Breast epithelium (tissue), 4 donors: ENCODE measurements at places on chromosomes 3 and 15. TPM values are rescaled to one million over a fixed set of nuclear protein-coding genes. Genes with fewer than 3 reads are reported as not detected.

DNA sequence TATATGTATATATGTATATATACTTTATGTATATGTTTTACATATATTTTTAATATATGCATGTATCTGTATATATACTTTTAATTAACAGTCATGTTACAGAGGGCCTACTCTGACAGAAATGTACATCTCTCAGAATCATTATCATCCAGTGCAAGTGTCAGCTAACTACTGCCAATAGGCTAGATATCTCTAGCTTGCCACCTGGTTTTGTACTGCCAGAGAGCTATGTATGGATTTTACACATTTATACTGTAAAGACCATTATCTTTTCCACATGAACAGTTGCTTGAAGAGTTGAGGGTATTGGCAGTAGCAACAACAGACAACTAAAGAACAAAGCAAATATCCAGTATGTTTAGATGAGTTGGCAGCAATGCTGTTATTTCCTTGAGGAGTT, 99.7 kb upstream of the VGLL3 start:
- H3K4me1 ChIP-seq, result no peaks in the 10 kb centered on the region
- H3K4me3 ChIP-seq, result no peak overlapping the region
- no peak overlapping the region for H3K27ac ChIP-seq
- H3K36me3 ChIP-seq, result no peaks in the 10 kb centered on the region
- DNase-seq, result no peak
- H3K27me3 ChIP-seq, result no peaks in the 10 kb centered on the region

Gene PDZRN3
- total RNA-seq, result 79.6 TPM

Gene SAMMSON
- total RNA-seq, result 0.98 TPM

- H3K4me3 ChIP-seq, result no peak overlapping the region
- no peaks in the 10 kb centered on the region for H3K27me3 ChIP-seq
- H3K4me1 ChIP-seq, result no peaks in the 10 kb centered on the region
- no peak for DNase-seq
Observed at GRCh38 chr3:127200086-127200691, 7.3 kb downstream of the PRR23E start.

Gene PPP2R3A
- total RNA-seq, result 43.6 TPM

- H3K36me3 ChIP-seq, result no peaks in the 10 kb centered on the region
- H3K4me1 ChIP-seq, result no peaks in the 10 kb centered on the region
- no peaks in the 10 kb centered on the region for H3K27me3 ChIP-seq
- DNase-seq, result no peak
Observed at GRCh38 chr3:11445883-11446282, 173.7 kb downstream of the ATG7 start.

DNA sequence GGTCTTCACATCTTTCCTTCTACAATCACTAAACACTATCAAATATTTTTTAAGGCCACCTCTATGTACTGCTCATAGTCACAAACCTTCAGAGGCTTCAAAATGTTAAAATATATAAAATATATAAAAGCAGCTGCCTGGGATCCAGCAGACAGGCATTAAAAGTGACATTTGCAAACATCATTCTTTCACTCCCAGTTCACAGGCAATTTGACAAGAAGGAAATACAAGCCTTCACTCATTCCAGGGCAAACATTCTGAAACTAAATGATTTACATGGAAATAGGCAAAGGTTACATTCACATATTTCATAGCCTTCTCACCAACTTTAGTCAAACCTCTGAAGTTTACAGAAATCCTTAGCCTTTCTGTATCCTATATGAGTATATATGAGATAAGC, 266.3 kb downstream of the TBL1XR1 start:
- no peaks in the 10 kb centered on the region for H3K4me1 ChIP-seq
- H3K27me3 ChIP-seq, result no peaks in the 10 kb centered on the region
- no peaks in the 10 kb centered on the region for H3K36me3 ChIP-seq
- H3K4me3 ChIP-seq, result no peak overlapping the region

Gene IL17RD
- 3.0 TPM for total RNA-seq

- H3K27ac ChIP-seq, result peak overlapping the region; percentile 9
- H3K27me3 ChIP-seq, result no peaks in the 10 kb centered on the region
- no peak for DNase-seq
- no peaks in the 10 kb centered on the region for H3K4me1 ChIP-seq
- no peak overlapping the region for H3K4me3 ChIP-seq
Observed at GRCh38 chr3:9036404-9037131, 73.3 kb upstream of the RAD18 start.

DNA sequence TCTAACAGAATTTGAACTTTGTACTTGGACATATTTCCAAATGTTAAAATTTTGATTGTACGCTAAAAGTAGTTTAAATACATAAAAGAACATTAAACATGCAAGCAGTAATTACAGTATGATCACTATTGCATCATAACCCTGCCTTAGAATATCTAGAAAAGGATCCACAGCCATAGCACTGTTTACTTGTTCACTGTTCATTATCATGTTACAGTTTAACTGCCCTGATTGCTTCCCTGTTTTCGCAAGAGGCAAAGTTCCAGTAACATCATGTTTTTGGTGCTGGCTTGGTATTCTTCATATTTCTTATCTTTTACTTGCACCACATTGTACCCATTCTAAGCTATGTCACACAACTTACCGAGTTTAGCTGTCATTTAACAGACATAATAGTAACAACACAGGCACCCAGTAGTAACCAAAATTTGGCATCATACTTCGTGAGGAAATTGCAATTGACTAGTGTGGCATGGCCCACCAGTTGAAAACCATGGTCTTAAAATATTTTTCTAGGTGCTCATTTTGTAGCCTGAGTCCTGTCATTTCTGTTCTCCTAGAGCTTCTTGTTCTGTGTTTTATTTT, 13.3 kb upstream of the TMEM87A start:
- no peaks in the 10 kb centered on the region for H3K4me1 ChIP-seq
- no peak for DNase-seq
- no peak overlapping the region for H3K4me3 ChIP-seq
- no peaks in the 10 kb centered on the region for H3K36me3 ChIP-seq
- H3K27ac ChIP-seq, result no peak overlapping the region
- H3K27me3 ChIP-seq, result no peaks in the 10 kb centered on the region

Gene TRPM1
- not detected for total RNA-seq

DNA sequence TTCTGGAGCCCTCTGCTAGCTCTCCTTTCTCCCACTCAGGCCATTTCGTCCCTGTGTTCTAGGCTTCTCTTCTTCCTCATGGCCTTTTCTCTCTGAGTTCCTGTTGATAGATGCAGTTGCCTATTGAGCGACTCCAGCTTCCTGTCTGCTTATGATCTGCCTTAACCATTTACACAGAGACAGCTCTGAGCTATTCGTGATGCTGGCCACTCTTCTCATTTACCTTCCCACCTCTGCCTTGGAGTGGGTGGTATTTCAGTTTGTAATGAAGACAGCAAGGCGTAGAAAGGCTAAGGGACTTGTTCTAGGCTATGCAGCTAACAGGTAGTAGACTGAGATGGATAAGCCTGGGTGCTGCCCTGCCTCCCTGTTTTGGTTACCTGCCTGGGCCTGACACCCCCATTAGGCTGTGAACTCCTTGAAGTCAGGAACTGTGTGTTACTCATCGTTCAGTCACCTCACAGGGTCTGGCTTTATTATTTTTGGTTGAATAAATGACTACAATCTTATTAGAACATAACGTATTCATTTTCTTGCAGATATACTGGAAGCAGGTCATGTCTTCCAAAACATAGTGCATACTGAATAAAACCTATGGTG, 12.6 kb upstream of the ZBTB47 start:
- no peak overlapping the region for H3K27ac ChIP-seq
- no peaks in the 10 kb centered on the region for H3K27me3 ChIP-seq
- peaks cover 4% of the 10 kb centered on the region for H3K36me3 ChIP-seq

DNA sequence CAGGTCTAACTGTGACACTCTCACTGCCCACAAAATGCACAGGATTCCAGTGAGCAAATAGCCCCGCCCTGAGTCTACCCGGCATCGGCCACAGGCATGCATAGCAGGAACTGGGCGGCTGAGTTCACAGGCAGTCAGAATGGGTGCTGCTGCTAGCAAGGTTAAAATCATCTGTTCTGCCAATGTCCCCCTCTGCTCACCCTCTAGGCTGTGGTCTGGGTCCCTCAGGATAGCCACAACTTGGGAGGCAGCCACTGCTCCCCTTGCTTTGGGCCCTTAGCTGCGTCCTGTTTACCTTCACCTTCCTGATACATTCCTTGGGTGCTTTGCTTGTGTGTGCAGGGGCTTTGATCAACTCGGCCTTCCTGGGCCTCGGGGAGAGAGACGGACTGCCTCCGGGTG, 232.9 kb upstream of the RGMA start:
- no peak overlapping the region for H3K4me3 ChIP-seq
- peak; percentile 68 for DNase-seq
- peak overlapping the region; percentile 22 for H3K27ac ChIP-seq
- H3K36me3 ChIP-seq, result no peaks in the 10 kb centered on the region

GRCh38 chr3:82058809-82059208, 297.4 kb upstream of the GBE1 start:
- no peak overlapping the region for H3K4me3 ChIP-seq
- no peaks in the 10 kb centered on the region for H3K36me3 ChIP-seq

- no peak overlapping the region for H3K4me3 ChIP-seq
- no peak overlapping the region for H3K27ac ChIP-seq
- no peak for DNase-seq
- H3K36me3 ChIP-seq, result no peaks in the 10 kb centered on the region
- no peaks in the 10 kb centered on the region for H3K27me3 ChIP-seq
Observed at GRCh38 chr3:196398782-196399181, 33.4 kb downstream of the UBXN7 start.
